KG1 (cell line): ENCODE measurements at places on chromosomes 3 and 15.

- DNase-seq = no peak
Observed at GRCh38 chr3:95029644-95030043, 966.8 kb downstream of the NSUN3 start.

- peak; percentile 10 for DNase-seq
Observed at GRCh38 chr15:82663186-82663600, 16.0 kb upstream of the CPEB1 start.

- peak; percentile 18 for DNase-seq
Observed at GRCh38 chr3:146640955-146641867, 36.1 kb upstream of the PLSCR5 start.

DNA sequence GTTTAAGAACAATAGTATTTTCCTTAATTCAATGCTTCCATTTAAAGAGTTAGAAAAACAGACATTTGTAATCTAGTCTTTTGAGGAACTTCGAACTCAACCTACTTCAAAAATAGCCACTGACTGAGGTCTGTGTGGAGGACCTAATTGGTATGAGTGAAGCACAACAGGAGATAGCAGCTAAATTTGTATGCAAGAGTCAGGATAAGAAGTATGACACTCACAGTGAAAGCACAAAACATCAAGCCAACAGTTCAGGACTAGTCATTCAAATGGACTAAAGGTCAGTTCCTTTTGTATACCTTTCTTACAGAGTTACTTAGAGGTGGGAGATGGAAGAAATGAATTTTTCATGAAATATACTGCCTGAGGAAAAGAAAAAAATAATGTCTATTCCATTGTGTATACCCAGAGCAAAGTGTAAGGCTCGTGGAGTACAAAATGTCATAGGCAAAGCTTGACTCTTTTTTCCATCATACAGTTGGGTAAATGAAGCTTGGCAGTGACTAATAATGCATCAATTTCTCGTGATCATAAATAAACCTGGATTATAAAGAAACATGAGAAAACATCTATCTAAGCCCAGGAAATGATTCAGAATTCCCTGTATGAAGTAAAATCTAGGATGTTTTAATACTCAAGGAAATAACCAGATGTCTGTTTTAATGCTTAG, 1005.2 kb upstream of the CADM2 start:
- DNase-seq = no peak

DNA sequence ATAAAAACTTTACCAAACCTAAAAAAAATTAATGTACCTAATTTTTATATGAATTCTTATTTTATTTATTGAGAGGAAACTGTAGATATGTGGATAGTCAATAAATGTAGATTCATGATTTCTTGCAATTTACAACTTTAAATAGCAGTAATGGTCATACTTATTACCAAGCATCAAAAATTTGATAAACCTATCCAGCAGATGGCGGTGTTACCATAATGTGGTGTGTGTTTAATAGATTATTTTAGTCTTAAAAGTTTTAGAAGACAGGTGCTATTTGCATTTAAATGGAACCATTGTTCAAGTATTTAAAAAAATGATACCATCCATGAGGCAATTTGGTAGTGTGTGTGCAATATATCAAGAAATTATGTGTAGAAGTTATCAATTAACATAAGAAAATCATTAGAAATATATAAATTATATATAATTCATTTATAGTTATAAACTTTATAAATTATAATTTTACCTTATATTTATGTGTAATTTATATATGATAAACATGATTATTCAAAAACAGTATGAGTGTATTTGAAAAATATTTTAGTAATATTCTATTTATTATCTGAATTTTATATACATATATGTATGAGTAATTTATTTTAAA, 176.0 kb upstream of the BCHE start:
- DNase-seq = peak; percentile 39

GRCh38 chr3:43326891-43327581, 40.7 kb downstream of the SNRK start:
- DNase-seq = no peak

- DNase-seq = peak; percentile 44
Observed at GRCh38 chr3:128487813-128488635, 5.0 kb downstream of the GATA2 start.

GRCh38 chr3:47901280-47901833, 98.4 kb downstream of the DHX30 start:
- no peak for DNase-seq

- DNase-seq = no peak
Observed at GRCh38 chr3:51375571-51375970, 9.5 kb upstream of the MANF start.

DNA sequence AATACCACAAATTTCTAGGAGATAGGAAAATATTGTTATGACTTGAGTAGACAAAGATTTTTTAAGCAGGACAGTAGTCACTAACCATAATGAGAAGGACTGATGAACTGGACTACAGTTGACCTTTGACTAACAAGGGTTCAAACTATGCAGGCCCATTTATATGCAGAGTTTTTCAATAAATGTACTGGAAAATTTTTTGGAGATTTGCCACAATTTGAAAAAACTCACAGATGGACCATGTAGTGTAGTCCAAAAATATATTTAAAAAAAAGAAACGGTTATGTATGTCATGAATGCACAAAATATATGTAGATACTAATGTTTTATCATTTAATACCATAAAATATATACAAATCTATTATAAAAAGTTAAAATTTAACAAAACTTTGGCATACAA, 151.8 kb downstream of the LRRN1 start:
- DNase-seq = no peak

- no peak for DNase-seq
Observed at GRCh38 chr3:156705761-156706616, 31.6 kb downstream of the TIPARP start.

GRCh38 chr3:140270329-140270728, 335.3 kb downstream of the CLSTN2 start:
- no peak for DNase-seq

DNA sequence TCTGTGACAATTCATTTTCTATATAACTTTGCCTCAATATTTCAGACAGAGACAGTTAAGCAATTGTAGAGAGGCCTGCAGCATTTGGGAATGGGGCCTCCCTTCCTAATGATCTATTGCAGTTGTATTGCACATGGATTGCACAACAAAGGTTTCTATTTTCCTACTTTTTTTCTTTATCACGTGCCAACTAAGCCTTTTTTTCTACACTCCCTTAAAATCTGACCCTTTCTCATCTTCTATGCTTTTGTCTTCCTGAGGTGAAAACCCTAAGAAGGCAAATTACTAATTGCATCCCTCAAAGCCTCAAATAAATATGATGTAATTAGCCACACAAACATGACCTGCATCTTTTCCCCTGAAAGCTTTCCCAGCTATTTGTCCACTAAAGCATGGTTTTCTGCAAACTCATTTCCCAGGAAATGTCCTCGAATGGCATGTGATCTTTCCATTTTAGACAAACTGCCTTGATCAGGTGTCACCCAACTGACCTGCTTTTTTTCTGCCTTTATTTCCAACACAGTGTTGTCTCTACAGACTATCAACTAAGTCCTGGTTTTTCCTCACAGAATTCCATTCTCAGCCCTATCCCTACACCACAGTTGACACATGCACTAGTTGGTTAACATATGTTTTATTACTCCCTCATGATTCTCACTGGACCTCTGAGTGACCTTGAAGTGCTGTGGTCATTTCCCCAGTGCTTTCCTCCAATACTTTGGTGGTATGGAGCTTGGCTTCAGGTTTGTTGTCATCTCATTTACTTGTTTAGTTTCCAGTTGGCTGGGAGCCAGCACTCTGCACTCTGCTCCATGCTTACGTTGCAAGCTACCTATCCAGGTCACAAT, 31.9 kb upstream of the TSC22D2 start:
- no peak for DNase-seq

DNA sequence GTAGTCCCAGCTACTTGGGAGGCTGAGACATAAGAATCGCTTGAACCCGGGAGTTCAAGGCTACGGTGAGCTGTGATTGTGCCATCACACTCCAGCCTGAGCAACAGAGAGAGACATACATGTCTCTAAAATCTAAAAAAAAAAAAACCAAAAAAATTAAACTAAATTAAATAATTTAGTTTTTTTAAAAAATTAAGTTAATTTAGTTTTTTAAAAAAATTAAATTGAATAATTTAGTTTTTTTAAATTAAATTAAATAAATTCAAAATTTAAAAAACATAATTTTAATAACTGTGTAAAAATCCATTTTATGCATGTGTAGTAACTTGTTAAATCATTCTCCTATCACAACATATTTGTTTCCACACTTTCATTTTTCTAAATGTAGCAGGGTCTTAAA, 20.1 kb upstream of the ARPIN start:
- DNase-seq = no peak

GRCh38 chr3:151477591-151478334, 16.9 kb upstream of the IGSF10 start:
- no peak for DNase-seq

- DNase-seq = no peak
Observed at GRCh38 chr15:25238716-25239470, 199.9 kb downstream of the UBE3A start.

GRCh38 chr15:52994290-52994689, 204.2 kb upstream of the ONECUT1 start:
- no peak for DNase-seq

GRCh38 chr3:181230258-181230657, 240.7 kb upstream of the DNAJC19 start:
- DNase-seq = no peak

GRCh38 chr3:64104006-64104405, 80.7 kb upstream of the PSMD6 start:
- no peak for DNase-seq

GRCh38 chr15:81002331-81003096, 1.8 kb downstream of the TLNRD1 start:
- no peak for DNase-seq

DNA sequence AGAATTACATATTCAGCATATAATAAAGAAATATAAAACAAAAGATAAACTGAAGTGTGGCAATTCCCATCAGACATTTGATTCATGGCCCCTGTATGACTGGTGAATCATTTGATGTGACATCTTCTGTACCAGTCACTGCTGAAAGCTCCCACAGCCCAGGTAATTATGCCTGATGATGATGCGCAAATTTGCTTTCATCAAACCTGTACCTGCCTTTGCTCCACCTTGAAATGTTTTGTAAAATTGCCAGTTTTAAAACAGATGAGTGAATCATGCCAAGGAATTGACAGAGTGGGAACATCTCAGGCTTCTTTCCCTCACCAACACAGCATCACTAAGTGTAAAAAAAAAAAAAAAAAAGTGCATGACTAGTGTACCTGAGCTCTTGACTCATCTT, 66.5 kb upstream of the EIF1B start:
- no peak for DNase-seq

GRCh38 chr15:58142827-58143461, 4.8 kb downstream of the AQP9 start:
- no peak for DNase-seq

DNA sequence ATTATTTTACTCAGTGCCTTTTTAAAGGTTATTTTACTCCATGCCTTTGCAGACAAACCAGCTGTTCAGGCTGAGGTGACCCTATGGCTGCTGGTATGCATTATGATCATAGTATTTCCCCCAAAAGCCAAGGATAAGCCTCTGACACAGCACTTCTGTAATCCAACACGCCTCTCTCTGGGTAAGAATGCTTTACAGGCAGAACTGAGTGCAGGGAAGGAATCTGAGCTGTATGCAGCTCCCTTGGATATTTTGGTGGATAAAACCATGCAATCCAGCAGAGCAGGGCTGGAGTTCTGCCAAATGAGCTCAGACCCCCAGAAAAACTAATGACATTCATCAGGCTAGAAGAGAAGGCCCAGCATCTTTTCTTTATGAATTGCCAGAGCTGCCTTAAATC, 11.7 kb upstream of the MAP1A start:
- no peak for DNase-seq

DNA sequence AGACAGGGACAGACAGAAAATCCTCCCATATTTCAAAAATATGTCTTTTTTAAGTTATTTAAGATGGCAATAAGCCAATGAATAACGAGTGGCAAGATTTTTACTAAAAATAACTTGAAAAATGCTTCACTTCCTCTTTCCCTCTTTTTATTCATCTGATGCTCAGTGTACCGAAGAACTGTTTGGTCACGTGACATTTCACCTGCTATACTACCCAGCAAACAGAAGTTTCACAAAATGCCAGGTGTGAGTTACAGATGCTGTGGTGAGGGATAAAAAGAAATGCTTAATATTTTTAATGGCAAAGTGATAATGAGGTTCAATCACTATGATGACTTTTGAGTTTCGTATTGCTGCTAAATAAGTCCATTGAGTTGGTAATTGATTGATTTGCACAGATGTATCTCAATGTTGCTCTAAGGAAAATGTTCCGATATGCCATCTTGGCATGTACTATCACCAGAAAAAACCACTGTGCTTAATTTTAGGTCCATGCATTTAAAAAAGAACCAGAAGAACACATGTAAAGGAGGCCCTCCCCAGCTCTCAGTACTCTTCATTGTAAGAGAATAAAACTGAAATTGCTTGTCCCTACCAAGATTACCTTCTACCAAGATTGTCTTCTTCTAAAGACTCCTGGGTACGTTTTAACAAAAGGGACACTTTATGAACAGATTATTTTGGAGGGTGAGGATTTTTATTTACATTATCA, 26.0 kb upstream of the SEC62 start:
- DNase-seq = no peak

DNA sequence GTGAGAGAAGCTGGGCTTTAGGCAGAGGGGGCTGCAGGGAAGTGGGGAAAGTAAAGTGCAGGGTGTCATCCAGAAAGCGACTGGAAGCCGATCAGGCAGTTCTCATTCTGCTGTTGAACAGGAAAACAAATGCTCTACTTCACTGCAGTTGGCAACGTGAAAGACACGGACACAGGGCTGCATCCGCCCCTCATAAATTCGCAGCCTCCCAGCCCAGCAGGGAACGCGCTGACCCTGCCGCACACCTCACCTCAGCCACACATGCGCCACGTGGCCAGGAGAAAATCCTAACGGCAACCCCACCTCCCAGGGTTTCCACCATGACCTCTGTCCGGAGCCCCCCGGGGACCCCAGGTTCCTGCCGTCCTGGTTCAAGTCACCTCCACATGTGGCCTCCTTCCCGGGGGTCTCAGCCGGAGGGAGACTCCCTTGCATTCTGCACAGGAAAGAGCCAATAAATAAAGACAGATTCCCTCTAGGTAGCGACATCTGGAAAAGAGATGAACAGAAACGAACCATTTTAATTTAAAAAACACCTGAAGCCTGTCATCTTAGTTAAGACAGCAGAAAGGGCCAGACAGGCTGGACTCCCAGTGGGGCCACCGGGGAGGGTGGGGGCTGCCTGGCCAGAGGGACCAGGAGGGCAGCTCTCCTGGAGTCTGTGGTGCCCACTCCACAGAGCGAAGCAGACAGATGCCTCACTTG, 118.7 kb downstream of the TMEM266 start:
- no peak for DNase-seq

- peak; percentile 79 for DNase-seq
Observed at GRCh38 chr3:47475570-47476329, at the start of gene SCAP. Gene SCAP, minus strand, starts transcription at chr3:47475941. Its CDS starts 32,948 bp downstream, at chr3:47442993.

GRCh38 chr3:84109911-84110310, 848.9 kb upstream of the CADM2 start:
- no peak for DNase-seq
